ENCODE measurements at places on chromosomes 2 and 18.

GRCh38 chr2:145114726-145115125 is 594.8 kb upstream of the ZEB2 start:
- no peaks in the 10 kb centered on the region for H3K27me3 ChIP-seq
- H3K4me1 ChIP-seq, result no peaks in the 10 kb centered on the region
- no peak overlapping the region for H3K27ac ChIP-seq

- H3K27me3 ChIP-seq, result no peaks in the 10 kb centered on the region
- H3K27ac ChIP-seq, result peak overlapping the region; percentile 83
- H3K36me3 ChIP-seq, result peaks cover 33% of the 10 kb centered on the region
- DNase-seq, result no peak
- H3K4me3 ChIP-seq, result peak overlapping the region; percentile 80
- H3K4me1 ChIP-seq, result peaks cover 49% of the 10 kb centered on the region
Measured at GRCh38 chr2:222653280-222653679, 2.6 kb downstream of the FARSB start.

DNA sequence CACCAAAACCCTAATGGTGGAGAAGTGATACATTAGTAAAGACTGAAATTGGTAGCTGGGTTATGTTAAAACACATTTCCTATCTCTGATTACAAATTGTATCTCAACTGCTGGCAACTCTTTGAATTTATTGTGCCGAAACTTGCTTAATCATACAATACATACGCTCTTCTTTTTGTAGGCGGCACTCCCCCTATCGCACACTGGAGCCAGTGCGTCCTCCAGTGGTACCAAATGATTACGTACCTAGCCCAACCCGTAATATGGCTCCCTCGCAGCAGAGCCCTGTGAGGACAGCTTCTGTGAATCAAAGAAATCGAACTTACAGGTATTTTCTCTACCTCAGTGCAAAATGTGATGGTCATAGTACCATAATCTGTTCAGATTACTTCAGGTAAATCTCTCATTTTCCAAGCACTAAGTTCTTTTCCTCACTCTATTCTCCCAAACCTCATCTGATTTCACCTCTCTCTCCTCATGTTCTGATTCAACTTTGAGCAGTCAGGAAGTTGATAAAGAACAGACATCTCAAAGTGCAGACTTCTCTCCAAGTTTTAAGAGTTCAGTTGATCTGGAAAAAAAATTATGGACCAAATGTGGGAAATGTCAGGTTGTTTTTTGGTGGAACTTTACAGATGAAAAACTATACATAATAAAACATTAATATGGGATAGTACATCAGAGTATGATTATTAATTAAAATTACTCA is 66.5 kb downstream of the ABI2 start:
- no peak overlapping the region for H3K4me3 ChIP-seq
- peaks cover 30% of the 10 kb centered on the region for H3K36me3 ChIP-seq
- DNase-seq, result no peak

GRCh38 chr2:215626812-215627281 is 191.0 kb upstream of the FN1 start:
- no peak overlapping the region for H3K27ac ChIP-seq
- no peaks in the 10 kb centered on the region for H3K27me3 ChIP-seq
- H3K4me3 ChIP-seq, result no peak overlapping the region
- H3K4me1 ChIP-seq, result no peaks in the 10 kb centered on the region
- H3K36me3 ChIP-seq, result no peaks in the 10 kb centered on the region
- DNase-seq, result no peak

DNA sequence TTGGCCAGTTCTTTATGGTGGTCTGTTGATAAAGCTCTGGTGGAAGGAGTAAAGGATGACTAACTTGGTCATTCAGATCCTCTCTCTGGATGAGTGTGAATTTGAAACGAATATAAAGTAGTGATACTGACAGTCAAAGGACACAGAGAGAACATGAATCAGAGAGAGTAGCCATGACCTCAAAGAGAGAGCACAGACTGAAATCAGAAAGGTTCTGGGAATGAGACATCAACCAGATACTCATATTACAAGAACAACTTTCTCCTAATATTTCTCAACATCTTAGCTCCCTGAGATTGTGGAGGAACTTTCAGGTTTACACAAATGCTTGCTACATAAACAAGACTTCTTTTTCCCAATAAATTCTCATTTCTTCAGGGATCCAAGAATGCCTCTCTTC is 849.1 kb upstream of the CHAC2 start:
- H3K27ac ChIP-seq, result no peak overlapping the region
- no peaks in the 10 kb centered on the region for H3K4me1 ChIP-seq
- H3K4me3 ChIP-seq, result no peak overlapping the region
- H3K36me3 ChIP-seq, result no peaks in the 10 kb centered on the region

- peaks cover 1% of the 10 kb centered on the region for H3K4me1 ChIP-seq
- no peak for DNase-seq
- peaks cover 5% of the 10 kb centered on the region for H3K27me3 ChIP-seq
- H3K4me3 ChIP-seq, result no peak overlapping the region
- no peaks in the 10 kb centered on the region for H3K36me3 ChIP-seq
Measured at GRCh38 chr2:240968731-240969624, 29.4 kb upstream of the SNED1 start.

GRCh38 chr2:120919771-120920453 is 184.2 kb downstream of the GLI2 start:
- no peaks in the 10 kb centered on the region for H3K4me1 ChIP-seq
- no peaks in the 10 kb centered on the region for H3K27me3 ChIP-seq
- H3K4me3 ChIP-seq, result no peak overlapping the region
- DNase-seq, result no peak
- H3K27ac ChIP-seq, result no peak overlapping the region

DNA sequence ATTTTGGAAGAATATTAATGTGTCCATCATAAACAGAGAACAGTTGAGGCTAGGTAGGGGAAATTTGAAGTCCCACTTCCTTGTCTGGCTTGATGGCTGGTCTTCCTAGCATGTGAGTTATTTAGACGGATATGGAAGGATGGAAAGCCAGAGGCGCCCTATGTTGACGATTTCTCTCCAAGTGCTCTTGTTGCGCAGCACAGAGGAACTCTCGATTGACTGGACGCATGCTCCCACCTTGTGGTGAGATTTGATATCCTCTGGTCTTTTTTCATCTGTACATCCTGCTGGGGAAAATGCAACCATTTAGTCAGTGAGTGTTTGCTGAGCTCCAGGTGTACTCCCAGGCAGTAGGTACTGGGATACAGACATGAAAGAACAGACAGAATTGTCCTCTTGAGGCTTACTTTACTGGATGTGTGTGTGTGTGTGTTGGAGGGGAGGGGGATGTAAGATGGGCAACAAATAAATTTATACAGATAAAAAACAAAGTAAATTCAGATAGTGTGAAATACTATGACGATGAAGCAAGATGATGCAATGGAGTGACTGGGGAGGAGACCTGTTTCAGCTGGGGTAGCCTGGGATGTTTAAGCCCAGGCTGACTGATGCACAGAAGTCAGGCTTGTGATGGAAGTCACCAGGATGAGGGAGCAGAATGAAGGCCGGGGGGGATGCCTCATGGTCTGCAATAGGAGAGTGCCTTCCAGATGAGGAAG is 137.2 kb downstream of the TRIM43 start:
- H3K27ac ChIP-seq, result no peak overlapping the region
- no peaks in the 10 kb centered on the region for H3K36me3 ChIP-seq
- no peaks in the 10 kb centered on the region for H3K4me1 ChIP-seq
- DNase-seq, result peak; percentile 28
- no peak overlapping the region for H3K4me3 ChIP-seq

DNA sequence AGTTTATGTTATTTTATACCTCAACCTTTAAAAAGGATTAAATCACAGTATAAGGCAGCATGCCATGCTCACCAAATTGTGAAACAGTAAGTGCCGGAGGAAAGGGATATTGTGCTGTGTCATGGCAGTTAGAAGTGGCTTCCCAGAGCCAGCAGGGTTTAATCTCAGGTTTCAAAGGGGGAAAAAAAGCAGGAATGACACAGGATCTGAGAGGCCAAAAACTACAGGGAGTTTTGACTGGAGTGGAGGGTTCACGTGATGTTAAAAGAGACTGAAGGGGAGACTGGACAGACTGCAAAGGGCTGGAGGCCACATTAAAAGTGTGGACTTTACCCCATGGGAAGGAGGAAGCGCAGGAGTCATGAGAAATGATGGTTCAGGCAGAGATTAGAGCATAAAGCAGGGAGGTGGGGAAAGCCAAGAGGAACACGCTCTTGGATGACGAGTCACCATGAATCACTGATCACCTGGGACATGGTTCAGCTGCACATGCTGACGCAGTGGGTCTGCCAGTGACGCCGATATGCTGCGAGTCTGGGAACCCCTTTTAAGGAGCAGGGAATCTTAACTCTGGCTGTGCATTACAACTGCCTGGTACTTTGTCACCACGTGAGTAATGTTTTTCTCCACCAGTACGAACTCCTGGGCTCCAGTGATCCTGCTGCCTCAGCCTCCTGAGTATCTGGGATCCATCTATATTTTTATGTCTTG is 6.1 kb downstream of the CHMP1B start:
- no peaks in the 10 kb centered on the region for H3K27me3 ChIP-seq
- DNase-seq, result no peak
- no peak overlapping the region for H3K27ac ChIP-seq
- no peak overlapping the region for H3K4me3 ChIP-seq

- no peak overlapping the region for H3K27ac ChIP-seq
- peaks cover 1% of the 10 kb centered on the region for H3K27me3 ChIP-seq
- no peaks in the 10 kb centered on the region for H3K36me3 ChIP-seq
- no peak for DNase-seq
Measured at GRCh38 chr2:24121066-24121465, 2.1 kb downstream of the PFN4 start.

DNA sequence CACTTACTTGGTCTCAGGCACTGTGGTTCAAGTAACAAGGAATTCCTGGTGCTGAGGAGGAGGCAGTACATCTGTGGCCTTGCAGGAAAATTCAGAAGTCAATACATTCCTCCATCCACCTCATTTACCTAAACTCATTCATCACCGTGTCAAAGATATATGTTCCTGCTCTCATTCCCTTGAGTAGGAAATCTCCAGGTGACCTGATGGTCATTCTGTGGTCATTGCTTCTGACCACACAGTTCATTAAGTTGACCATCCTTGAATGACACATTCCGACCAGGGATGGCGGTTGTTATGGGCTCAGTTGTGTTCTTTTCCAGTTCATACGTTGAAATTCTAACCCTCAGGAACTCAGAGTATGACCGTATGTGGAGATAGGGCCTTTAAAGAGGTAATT is 2.1 kb upstream of the STK17B start:
- H3K27ac ChIP-seq, result peak overlapping the region; percentile 63
- H3K4me1 ChIP-seq, result peaks cover 53% of the 10 kb centered on the region
- no peak for DNase-seq
- peaks cover 28% of the 10 kb centered on the region for H3K36me3 ChIP-seq
- H3K4me3 ChIP-seq, result peak overlapping the region; percentile 66
- H3K27me3 ChIP-seq, result no peaks in the 10 kb centered on the region

DNA sequence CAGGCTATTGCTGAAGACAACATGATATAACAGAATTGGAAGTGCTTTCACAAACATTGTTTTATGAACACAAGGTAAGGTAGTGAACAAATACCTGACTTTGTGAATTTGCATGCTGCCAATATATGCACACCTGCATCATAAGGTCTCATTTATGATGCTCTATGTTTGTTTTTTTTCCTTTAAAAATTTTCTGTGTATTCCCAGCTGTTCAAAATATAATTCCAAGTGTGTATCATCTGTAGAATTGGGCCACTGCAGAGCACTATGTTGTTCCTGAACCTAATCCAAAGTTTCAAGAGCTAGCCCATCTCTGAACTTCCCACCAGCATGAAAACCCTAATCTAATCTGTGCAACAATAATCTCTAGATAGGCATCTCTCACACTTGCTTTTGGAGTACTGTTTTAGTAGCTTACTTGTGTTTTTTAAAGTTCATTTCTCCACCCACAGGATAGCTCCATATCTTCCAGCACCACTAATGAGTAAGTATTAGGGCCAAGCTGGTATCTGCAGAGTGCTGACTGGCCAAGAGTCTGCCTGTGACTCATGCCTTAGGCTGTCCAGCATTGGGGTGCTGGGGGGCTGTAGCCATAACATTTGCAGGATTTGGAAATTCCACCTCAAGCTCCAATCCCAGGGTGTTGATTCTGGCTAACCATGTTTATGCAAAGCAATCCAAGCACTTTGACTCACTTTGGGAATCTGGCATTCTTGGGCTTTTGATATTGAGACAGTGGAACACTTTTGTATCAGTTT is 208.2 kb upstream of the REV1 start:
- H3K27ac ChIP-seq, result no peak overlapping the region
- H3K36me3 ChIP-seq, result no peaks in the 10 kb centered on the region
- H3K27me3 ChIP-seq, result peaks cover 2% of the 10 kb centered on the region
- H3K4me3 ChIP-seq, result no peak overlapping the region
- no peak for DNase-seq

DNA sequence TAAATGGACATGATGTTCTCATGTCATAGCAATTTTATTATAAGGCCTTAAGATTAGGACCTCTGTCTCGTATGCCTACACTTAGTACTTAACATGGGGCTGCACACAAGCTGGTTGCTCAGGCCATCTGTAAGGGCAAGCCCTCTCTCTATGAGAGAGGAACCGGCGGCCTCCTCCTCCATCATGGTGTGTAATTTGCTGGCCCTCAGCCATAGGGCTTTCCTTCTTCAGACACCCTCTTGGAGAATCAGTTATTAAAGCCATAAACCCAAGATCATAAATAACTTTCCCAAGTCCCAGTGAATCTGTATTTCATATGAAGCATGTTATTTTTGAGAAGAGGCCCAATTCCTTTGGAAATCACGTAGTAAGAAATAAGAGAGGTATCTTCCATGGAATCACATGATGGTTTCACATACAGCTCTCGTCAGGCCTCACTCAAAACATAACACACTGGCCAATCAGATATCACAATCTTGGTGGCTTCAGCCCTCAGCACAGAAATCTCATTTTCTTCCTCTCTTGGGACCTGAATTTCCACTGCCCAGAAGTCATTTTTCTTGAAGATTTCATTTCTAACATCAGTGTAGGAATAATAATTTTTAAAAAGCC is 92.6 kb downstream of the RDH14 start:
- H3K27me3 ChIP-seq, result no peaks in the 10 kb centered on the region
- no peaks in the 10 kb centered on the region for H3K36me3 ChIP-seq
- DNase-seq, result no peak
- H3K4me1 ChIP-seq, result no peaks in the 10 kb centered on the region
- H3K4me3 ChIP-seq, result no peak overlapping the region

DNA sequence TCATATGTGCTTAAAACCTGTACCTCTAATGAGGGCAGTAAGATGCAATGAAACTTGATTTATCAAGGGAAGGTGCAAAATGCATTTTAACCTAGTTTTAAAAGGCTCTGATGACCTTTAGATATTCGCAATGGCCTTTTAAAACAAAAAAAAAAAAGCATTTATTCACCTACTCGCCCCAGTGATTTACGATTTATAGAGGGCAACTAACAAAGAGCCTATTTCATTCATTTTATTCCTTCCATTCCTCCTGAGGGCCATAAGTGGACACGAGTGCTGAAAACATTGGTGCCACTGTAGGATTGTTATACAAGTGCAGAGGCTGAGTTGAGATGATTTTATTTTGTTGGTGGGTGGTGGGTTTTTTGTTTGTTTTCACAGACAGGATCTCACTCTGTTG is 48.1 kb downstream of the RNF152 start:
- peaks cover 4% of the 10 kb centered on the region for H3K4me1 ChIP-seq
- no peak for DNase-seq
- H3K4me3 ChIP-seq, result no peak overlapping the region
- H3K27me3 ChIP-seq, result peaks cover 14% of the 10 kb centered on the region
- H3K36me3 ChIP-seq, result no peaks in the 10 kb centered on the region

- no peaks in the 10 kb centered on the region for H3K27me3 ChIP-seq
- no peak overlapping the region for H3K27ac ChIP-seq
- DNase-seq, result no peak
- H3K4me1 ChIP-seq, result no peaks in the 10 kb centered on the region
- no peak overlapping the region for H3K4me3 ChIP-seq
- no peaks in the 10 kb centered on the region for H3K36me3 ChIP-seq
Measured at GRCh38 chr18:60182223-60182622, 190.4 kb downstream of the MC4R start.

Measured in activated T-helper 2 cell treated with anti-CD3 and anti-CD28 coated beads, Interferon-gamma antibody, Interleukin-2, Interleukin-4, amounts not matched to agents 10 μg/mL and 5 μg/mL and 100 μg/mL, durations not matched to agents 14 hours and 24 hours and 36 hours (primary cell).